Anterior cingulate cortex (tissue), 58 donors: ENCODE measurements at places on chromosomes 4 and X.

DNA sequence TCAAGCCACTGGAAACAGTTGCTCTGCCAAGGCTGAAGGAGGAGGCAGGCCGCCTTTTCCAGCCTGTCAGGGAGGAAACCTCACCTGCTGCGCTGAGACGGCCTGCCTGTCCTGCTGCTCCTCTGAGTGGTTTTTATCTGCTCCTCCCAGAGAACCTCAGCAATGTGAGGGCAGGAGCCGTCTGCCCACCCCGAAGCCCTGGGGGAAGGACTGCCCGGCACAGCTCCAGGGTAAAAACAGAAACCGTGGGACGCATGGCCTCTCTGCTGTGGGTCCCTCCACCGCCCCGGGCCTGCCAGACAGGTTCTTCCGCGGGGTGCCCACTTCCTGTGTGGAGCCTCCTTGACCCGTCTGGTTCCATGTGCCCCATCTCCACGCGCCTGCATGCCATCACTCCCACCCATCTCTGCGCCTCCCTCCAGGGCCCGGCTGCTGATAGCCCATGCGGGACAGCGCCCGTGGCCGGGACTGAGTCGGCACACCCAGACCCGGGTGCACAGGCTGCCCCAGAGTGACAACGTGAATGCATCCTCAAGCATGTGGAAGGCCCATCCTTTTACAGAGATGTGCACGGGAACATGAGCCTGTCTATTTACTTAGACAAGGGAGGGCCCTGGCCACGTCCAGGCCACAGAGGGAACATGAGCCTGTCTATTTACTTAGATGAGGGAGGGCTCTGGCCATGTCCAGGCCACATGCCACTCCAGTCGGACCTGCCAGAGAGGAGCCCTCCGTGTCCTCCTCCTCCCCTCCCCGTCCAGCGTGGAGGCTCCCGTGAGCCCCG is 4.0 kb upstream of the SLC49A3 start:
- no peak for DNase-seq

GRCh38 chrX:134481339-134481738 is 21.4 kb downstream of the HPRT1 start:
- no peak for DNase-seq

- no peak for DNase-seq
These were observed 33.2 kb upstream of the NAP1L5 start for GRCh38 chr4:88730811-88731210.

DNA sequence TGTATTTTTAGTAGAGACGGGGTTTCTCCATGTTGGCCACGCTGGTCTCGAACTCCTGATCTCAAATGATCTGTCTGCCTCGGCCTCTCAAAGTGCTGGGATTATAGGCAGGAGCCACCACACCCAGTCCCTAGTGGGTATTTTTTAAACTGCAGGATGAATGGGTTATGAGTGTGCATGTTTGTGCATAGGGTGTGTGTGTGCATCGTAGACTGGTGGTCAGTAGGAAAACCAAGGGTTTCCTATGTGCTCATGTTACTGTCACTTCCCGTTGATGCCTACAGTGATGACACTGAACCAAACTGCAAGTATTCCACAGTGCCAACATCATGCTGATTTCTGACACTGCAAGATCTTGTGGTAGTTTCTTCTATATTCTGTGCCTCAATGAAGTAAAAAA is 41.1 kb downstream of the DDIT4L start:
- DNase-seq: no peak

DNA sequence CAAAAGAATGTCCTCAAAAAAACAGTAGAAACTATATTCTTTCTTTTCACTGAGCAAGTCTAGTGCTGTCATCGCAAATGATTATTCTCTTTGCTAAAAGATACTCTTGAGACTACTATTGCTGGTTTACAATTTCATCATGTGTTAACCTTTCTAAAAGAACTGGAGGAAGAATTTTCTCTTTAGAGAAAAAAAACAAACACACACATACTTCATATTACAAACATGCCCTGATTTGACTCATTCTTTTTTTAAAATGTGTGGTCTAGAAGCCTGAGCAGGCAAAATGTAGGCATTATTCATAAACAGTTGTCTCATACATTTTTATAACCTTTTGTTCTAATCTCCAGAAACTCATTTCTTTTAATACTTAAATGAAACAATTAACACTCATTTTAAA is 60.6 kb upstream of the FAT4 start:
- DNase-seq: no peak

- DNase-seq: no peak
These were observed 96.7 kb upstream of the CBR4 start for GRCh38 chr4:169106696-169107229.

DNA sequence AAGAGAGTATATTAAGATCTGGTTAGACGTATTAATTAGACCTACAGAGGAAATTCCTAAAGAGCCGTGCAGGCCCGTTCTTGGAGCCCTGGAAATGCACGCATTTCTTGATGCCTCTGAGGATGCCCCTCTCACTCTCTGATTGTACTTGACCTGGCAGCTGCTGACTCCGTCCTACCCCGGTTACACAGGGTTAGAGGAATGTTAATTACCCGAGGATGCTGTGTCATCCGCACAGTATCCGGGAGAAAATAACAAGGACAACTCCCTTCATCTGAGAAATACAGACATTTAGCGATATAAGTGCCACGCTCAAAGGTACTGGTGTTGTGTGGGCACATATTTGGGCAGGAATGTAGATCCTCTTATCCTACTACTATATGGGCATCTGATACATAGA is 404.6 kb upstream of the FAT1 start:
- DNase-seq: no peak

DNA sequence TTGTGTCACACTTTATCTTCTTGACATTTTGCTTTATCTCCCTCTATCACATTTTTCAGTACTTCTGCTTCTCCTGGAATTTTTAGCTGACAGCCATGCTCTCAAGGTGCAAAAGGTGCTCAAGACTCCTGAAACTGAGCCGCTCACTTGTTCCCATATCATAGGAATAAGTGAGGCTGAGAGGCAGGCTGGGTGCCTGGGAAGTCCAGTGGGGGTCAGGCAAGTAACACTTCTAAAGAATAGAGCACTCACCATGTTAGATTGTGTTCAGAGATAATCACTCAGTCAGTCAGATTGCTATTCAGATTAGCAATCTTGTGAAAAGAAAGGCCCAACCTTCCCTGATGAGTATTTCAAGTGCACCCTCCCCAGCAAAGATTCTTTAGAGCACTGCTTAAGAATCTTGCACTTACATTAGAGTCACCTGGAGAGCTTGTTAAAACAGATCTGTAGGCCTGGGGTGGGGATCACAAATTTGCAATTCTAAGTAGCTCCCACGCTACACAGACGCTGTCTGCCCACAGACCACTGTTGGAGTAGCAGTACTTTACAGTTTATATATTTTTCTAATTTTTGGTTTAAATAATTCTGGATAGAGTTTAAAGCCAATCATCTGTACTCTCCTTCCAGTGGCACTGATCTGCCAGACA is 23.1 kb upstream of the LRAT start:
- no peak for DNase-seq

DNA sequence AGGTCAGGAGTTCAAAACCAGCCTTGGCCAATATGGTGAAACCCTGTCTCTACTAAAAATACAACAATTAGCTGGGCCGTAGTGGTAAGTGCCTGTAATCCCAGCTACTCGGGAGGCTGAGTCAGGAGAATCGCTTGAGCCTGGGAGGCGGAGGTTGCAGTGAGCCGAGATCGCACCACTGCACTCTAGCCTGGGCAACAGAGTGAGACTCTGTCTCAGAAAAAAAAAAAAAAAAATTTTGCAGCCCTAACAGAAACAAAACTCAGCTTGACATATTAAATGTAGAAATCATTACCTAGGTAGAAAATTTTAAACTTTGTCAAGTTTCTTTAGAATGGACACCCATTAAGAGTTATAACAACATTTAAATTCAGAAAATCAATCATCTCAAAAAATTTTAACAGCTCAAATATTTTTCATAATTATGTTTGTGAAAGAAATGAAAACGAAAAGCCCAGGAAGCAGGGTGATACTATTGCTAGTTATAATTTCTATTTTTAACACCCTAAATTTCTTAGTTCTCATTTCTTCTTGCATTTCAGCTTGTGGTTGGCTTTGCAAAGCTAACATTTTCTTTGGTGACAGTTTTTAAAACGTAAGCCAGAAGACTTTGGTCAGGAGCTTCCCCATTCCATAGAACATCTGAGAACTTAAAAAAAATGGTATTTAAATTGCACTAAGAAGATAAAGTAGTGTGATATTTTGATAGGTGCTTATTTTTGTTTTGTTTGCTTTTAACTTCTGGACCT is 33.3 kb upstream of the RBBP7 start:
- DNase-seq: no peak

DNA sequence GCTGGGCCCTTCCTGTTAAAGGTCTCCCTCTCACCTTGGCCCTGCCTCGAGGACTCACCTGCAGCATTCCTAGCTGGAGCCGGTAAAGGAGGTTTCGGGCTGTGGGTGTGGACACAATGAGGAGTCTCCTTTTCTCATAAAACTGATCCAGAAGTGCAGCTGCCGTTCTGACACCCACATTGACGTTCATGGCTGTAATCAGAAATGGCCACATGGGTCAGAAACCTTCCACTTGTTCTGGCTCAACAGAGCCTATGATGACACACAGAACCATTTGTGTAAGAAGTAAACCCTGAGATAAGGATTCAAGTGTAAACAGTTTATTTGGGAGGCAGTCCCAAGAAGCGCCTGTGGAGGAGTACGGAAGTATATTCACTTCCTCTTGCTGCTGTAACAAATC is 63.8 kb downstream of the SRPX start:
- no peak for DNase-seq

GRCh38 chr4:6251365-6251764 is 18.3 kb upstream of the WFS1 start:
- no peak for DNase-seq

DNA sequence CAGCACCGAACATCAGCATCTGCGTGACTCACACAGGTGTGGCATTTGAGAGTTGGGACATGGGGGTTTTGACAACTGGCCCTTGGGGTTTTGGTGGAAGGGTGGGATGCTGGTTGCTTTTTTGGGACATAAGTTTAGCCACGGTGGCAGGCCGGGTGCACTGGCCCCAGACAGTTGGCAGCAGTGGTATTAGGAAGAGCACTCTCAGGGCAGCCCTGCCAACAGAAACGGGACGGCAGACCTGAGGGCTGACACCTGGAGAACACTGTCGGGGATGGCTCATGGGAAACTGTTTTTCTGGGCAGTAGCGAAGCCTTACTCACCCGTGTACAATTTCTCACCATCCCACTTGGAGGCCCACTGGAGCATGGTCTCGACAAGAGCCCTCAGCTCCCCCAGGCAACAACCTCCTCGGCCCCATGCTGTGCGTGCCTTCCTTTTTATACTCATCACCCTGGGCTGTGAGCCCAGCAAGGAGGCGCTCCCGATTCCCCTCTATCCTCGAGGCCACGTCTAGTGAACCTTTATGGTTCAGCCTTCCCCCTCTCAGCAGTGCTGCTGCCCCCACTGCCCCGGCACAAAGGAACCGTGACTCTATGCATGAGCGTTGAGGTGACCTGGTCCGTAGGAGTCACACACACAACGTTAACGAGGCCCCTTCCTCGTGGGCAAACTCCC is 30.6 kb downstream of the WDR1 start:
- DNase-seq: no peak

DNA sequence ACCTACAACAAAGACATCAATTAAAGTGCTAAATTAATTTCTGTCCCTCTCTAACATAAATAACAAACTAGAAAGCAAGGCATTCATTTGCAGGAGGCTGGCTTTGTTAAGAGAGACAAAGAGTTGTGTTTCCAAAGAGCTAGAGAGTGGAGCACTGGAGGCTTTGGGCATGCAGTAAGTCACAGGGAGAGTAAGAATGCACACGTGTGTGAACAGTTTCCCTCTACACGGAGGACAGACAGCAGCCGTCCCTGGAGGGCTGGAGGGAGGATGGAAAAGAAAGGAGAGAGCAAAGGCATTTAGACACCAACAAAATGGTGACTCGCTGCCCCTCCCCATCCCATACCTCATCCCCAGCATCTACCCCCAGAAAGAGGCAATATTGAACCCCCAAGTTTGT is 20.4 kb upstream of the DCHS2 start:
- DNase-seq: no peak

DNA sequence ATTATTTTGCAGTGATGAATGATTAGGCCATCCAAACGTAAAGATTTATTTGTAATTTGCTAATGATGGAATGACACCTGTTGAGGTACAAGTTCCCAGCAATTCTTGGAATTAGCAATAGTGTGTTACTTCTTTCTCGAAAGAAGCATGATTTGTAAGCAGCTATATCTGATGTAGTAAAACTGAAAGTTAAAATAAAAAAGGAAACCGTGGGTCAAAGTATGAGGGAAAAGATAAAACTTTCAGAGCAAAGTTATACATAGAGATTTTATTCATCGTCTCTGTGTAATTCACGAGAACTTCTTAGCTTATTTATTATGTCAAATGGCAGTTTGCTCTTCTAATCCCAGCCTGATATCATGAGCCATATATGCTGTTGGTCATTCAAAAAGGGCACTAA is 59.0 kb downstream of the NFKB1 start:
- DNase-seq: no peak

DNA sequence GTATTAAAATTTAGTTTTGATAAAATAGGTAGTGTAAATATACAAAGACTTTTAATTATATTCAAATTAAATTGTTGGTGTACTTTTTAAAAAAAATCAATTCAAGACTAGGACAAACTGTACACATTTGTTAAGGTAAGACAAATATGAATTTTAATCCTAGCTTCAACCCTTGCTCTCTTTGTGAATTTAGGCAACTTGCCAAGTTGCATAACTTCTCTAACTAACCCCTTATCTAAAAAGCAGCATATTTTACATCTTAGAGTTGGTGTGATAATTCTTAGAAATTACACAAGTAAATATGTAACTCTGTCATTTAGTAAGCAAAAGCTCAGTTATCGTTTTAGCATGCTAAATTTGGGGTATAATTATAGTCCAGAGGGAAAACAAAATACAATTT is 78.1 kb upstream of the FSTL5 start:
- no peak for DNase-seq

DNA sequence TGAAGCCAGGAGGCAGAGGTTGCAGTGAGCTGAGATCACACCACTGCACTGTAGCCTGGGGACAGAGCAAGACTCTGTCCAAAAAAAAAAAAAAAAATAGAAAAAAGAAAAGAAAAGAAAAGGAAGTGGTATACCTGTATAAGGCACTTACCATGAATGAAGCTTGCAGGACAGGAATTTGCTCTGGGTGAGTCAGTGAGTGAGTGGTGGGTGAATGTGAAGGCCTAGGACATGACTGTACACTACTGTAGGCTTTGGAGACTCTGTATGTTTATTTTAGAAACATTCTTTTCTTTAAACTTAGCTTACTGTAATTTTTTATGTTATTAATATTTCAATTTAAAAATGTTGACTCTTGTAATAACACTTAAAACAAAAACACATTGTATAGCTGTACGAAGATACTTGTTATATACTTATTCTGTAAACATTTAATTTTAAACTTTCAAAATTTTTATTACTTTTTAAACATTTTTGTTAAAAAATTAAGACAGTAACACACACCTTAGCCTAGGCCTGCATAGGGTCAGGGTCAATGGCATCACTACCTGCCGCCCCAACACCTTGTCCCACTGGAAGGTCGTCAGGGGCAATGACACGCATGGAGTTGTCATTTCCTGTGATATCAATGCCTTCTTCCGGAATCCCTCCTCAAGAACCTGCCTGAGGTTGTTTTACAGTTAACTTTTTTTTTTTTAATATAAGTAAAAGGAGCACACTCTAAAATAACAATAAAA is 78.7 kb downstream of the CLNK start:
- no peak for DNase-seq
